ENCODE measurements at places on chromosomes 11 and 22.

GRCh38 chr11:113022262-113022661 lies 61.0 kb downstream of the NCAM1 start:
- no peak for DNase-seq

DNA sequence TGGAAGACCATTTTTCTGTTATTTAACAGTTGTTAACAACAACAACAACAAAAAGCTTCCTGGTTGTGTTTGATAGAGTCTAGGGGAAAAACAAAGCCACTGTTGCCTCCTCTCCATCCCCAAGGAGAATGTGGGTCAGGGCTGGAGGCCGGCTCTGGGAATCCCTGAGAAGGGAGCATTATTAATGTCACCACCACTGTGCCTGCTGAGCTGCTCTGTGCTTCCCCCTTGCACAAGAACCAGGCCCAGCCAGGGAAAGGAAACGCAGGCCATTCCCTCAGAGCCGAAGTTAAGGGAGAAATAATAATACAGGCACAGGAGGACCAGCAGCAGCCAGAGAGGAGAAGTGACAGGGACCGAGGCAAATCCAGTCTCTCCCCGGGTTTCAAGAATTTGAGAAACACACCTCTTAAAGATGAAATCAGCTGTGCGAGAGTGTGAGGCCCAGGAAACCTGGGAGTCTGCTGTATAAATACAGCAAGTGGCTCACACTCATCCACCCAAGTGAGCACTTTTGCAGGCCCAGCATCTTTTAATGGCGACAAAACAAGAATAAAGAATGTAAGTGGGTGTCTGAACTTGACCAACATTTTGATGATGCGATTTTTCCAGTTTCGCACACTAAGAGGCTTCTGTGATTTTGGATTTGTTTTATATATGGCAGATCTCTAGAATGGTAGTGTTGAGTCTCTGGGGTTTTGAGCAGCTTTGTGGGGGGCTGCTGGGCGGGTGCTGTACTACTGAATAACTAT lies 539.2 kb downstream of the NTM start:
- no peak for DNase-seq

GRCh38 chr11:33172996-33173395 lies 11.7 kb upstream of the CSTF3 start:
- DNase-seq = no peak

GRCh38 chr22:39094717-39095389 lies 2.2 kb upstream of the APOBEC3H start:
- DNase-seq = no peak

- DNase-seq = no peak
These were observed 12.9 kb downstream of the TRIM29 start for GRCh38 chr11:120125024-120125423.

GRCh38 chr11:127066401-127067090 lies 66.0 kb upstream of the KIRREL3 start:
- DNase-seq = no peak

GRCh38 chr11:69001243-69002081 lies 11.6 kb downstream of the MRGPRF start:
- DNase-seq = peak; percentile 2

DNA sequence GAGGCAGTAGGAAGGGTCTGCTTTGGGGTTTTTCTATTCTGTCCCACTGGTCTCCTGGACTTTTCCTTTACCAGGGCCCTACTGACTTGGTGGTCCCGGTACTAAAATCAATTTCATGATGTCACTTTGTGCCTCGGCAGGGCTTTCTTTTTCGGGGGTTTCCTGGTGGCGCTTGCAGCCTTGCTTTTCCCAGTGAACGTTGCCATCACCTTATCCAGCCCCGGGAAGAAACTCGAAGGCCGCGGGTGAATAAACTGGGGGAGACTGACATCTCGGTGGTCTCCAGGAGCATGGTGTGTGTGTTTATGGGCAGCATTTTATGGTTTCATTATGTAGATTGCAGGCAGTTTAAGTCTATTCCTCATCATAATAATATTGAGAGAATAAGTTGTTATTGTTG lies 84.4 kb downstream of the KCNQ1 start:
- DNase-seq = no peak

DNA sequence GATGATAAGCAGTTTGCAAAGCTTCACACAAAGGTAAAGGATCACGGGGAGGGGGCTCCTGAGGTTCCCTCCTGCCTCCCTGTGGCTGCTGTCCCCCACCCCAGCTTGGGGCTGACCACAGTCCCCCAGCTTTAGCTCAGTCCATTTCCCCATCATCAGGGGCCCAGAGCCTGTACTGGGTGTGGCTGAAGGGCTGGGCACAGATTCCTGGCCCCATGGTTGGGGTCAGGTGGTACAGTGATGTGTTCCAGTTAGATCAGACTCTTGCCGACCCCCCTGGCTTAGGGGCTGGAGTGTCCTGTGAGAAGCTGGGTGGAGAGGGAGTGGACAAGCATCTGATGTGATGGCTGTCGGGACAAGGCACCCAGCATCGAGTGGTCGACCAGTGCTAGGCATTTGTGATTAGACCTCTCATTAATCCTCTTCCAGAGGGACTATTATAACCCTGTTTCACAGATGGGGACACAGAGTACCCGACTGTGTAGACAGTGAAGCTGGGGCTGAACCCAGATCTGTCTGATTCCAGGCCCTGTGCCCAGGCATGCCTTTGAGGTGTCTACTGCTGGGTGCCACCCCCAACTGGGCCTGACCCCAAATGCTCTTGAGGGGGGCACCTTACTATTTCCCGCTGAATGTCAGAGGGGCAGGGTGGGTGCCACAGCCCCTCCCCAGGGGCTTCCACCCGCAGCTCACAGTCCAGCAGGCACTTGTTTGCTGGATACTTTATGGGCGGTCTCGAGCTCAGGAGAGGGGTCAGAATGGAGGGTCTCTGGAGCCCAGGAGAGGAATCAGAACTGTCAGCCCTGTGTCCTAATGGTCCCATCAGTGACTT lies 4.3 kb downstream of the SHANK3 start:
- DNase-seq = no peak

GRCh38 chr11:58770627-58771457 lies 39.1 kb upstream of the GLYAT start:
- DNase-seq = no peak

DNA sequence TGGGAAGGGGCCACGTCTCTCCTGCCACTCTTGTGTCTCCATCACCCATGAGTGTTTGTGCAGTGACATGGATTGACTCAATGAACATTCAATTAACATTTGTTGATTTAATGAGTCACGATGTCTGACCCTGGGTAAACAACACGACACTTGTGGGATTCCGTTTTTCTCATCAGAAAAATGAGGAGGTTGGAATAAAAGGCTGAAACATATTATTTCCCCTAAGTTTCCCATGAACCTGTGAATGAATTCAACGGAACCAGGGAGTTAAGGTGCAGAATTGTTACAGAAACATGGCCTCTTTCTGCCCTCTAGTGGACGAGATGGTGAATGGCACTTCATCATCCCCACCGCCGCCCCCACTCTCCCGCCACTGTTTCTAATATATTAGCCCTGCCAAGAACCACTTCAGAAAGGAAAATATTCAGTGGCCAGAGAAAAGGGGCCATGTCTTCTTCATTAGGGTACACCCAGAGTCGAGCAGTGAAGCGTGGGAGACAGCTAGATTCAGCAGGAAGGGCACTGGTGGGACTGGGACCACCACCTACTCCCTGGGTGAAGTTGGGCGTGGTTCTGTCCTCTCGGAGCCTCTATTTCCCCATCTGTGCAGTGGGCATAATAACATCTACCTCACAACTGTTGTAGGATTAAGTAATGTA lies 46.3 kb upstream of the SYT13 start:
- peak; percentile 29 for DNase-seq

DNA sequence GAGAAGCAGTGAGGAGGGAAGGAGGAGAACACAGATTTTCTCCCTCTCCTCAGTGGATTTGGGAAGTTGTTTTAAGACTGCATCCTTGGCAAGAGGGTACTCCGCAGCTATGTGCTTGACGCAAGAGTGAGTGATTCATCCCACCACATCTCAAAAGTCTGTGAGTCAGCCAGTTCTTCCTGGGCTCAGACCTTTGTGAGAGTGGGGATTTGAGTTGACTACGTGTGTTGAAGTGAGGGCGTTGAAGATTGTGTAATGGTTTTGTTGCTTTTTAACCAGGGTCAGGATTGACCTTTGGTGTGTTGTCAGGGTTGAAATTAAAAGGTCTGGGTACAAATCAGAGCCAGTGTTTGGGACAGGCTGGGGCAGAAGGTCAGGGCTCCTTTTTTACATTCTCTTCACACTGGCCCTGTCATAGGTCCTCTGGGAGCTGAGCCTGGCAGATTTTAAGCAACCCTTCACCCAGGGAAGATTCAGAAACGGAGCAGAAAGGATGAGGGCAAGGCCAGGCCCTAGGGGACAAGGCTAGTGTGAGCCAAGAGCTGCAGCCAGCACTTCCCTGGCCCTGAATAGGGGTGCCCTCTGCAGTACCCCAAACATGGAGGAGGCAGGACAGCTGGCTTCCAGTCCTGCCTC lies 4.2 kb upstream of the C11orf86 start:
- DNase-seq = no peak

All from GM12892 (cell line).